ENCODE measurements at places on chromosomes 5 and 9.

DNA sequence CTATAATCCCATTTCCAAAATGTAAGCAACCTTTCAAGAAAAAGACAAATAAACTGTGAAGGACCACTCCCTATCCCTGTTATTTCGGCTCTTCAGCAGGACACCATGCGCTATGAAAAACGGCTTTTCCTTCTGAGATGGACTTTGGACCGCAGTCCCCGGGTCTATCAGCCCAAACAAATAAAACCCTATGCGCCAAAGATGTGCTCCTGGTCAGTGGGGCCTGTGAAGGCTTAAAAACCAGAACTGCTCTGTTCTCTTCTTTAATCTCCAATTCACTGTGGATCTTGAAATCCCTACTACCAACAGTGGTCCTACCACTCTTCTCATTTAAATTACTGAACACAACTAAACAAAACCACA, 33.3 kb downstream of the RAPGEF1 start:
- DNase-seq = no peak

DNA sequence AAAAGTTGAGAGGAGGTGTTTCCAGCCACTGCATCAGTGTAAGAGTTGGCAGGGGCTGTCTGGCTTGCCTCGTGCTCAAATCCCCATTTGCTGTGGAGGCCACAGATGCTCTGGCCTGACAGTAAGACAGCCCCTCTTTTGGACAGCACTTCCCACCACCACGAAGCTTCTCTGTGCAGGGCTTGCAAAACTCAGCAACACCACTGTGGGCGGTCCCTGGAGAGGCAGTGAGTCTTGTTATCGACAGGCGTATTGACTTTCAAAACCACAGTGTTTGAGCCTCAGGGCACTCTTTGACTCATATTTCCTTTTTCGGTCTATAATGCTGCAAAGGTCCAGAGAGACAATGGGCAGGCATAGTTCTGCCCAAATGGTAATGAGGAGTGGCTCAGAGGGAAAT, 539.5 kb downstream of the EBF1 start:
- DNase-seq = no peak

- DNase-seq = no peak
Measured at GRCh38 chr9:76852026-76852425, 53.9 kb downstream of the PRUNE2 start.

- DNase-seq = peak; percentile 79
Measured at GRCh38 chr9:129944506-129945116, 98.4 kb downstream of the FNBP1 start.

GRCh38 chr9:68782546-68782945, 77.5 kb downstream of the PIP5K1B start:
- no peak for DNase-seq

GRCh38 chr9:27206041-27206440, 90.9 kb downstream of the EQTN start:
- no peak for DNase-seq

DNA sequence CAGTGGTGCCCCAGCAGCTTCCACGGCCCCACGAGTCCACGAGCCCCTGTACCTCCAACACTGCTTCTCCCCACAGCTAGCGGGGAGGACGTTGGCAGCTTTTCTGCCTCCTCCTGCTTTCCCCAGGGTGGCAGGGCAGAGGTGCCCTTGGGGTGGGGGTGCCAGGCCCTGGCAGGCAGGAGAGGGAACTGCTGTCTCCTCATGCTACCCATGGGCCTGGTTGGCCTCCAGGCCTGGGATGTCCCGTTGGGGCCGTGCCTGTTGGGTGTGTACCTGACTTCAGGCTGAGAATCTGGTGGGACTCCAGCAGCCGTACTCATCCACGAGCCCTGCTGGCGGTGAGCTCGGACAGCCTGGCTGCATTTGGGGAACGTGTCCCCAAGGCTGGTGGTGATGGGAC, 27.3 kb downstream of the RXRA start:
- DNase-seq = no peak
